DMS53 (cell line): ENCODE measurements at places on chromosomes 6 and 20.
A peak's percentile ranks its signal among the peaks of the same experiment; 100 is the strongest.

GRCh38 chr6:51675020-51675921, 412.1 kb downstream of the PKHD1 start:
- DNase-seq: peak; percentile 73

DNA sequence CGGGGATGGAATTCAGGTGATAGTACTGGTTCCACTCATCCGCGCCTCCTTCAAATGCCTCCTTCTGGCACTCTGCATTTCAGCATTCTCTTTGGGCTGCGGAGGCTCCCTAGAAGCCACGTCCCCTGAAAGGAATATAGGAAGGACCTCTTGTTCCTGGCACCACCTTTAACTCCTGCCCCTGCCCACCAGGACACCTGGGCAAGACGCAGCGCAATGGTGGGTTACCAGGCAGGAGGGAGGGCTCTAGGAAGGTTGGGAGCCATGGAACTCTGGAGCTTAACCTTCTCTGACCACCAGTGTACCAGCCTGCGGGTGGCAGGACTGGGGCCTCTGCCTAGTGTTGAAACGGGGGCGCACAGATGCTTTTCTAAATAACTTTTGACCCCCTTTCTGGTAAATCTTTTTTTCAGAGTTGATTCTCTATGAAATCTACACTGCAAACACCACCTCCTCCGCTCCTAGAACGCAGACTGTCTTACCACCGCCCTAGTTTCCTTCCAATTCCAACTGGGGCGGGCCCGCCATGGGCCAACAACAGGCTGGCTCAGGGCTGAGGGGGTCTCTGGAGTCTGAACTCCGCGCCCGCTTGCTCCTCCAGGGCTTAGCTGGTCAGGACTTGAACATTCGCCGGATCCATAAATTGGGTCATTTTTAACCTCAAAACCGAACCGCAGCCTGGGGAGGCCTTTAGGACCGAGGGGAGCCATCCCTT, 871 bp upstream of the SYNDIG1 start:
- DNase-seq: no peak

- DNase-seq: peak; percentile 66
Measured at GRCh38 chr6:160766989-160767646, 65.1 kb downstream of the PLG start.

DNA sequence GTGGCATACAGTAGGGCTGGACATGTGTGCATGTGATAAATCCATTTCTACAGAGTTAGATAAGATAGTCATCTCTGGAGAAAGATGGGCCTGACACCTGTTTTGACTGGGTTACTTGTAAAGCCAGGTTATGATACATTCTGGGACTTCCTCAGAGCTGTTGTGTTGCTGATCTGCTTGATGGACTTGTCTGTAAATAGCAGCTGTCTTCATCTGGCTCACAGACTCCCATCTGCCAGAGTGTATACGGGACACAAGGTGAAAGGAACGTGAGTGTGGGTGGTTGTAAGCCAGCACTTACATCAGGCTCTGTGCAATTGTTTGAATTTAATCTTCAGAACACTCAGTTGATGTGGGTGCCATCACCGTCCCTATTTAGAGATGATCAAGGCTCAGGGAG, 49.8 kb downstream of the ZDHHC14 start:
- no peak for DNase-seq

GRCh38 chr6:130743175-130743574, 84.0 kb upstream of the SMLR1 start:
- no peak for DNase-seq

DNA sequence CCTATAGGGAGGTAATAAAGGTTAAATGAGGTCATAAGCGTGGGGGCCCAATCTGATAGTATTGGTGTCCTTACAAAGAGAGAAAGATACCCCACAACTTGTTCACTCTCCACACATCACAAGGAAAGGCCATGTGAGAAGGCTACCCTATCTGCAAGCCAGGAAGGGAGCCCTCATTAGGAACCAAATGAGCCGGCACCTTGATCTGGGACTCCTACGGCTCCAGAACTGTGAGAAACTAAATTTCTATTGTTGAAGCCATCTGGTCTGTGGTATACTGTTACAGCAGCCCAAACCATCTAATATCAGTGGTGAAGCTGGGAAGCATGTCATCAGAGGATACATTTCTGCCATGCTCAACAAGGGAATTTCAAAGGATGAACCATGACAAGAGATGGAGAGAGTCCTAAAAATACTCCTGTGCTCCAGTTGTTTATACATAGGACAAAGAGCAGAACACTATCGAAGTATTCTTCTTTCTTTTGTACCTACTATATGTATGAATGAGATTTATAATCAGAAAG, 10.4 kb downstream of the COX7A2 start:
- DNase-seq: no peak

- no peak for DNase-seq
Measured at GRCh38 chr20:50632236-50632635, 59.1 kb downstream of the RIPOR3 start.

GRCh38 chr6:170202416-170203135, 88.3 kb downstream of the DLL1 start:
- no peak for DNase-seq

GRCh38 chr20:23122796-23123655, 36.9 kb upstream of the CD93 start:
- no peak for DNase-seq

- peak; percentile 27 for DNase-seq
Measured at GRCh38 chr6:10256113-10256690, 158.7 kb downstream of the TFAP2A start.

GRCh38 chr6:15290962-15291704, 45.3 kb downstream of the JARID2 start:
- DNase-seq: no peak

DNA sequence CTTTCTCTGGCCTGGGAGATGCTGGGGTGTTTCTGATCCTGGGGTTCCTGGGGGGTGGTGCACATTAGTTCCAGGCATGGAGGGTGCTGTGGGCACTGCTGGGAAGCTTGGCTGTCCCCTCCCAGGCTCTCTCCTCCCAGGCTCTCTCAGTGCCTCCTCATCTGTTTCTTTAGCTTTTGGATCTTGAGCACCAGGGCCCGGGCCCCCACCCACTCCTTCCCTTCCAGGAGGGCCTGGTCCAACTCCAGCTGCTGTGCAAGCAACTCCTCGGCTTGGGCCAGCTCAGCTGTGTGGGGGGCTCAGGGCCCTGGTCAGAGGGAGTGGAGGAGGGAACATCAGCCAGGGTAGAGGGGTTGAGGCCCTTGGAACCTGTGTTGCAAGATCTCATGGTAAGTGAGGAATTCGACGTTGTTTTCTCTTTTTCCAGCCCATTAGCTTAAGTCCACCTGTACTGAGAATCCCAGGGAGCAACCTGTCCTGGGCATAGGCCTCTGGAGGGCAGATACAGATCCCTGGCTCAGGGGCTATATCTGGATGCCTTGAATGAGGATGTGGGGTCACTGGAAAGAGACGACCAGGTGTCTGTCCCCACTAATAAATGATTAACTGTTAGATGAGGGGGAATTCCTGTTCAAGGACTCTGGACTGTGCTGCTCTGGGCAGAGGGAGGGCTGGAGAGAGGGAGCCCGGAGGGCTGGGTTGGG, 34.5 kb upstream of the HLA-A start:
- peak; percentile 22 for DNase-seq

DNA sequence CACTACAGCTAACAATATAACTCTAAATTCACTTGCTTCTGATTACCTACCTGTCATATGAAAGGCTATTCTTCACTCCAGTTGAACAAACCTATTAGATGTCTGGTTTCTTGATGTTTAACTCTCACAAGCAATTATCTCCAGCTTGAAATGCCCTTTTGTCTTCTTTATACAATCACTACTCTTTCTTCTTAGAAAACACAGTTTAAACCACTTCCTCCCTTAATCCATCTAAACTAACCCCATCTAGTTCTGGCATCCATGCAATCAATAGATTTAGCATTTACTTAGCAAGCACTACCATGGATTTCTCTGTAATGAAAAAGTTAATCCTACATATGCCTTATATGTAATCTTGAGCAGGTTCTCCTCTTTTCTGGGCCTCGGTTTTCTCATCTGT, 127.3 kb downstream of the ATXN1 start:
- no peak for DNase-seq

- no peak for DNase-seq
Measured at GRCh38 chr6:66051812-66052211, 344.8 kb upstream of the EYS start.

DNA sequence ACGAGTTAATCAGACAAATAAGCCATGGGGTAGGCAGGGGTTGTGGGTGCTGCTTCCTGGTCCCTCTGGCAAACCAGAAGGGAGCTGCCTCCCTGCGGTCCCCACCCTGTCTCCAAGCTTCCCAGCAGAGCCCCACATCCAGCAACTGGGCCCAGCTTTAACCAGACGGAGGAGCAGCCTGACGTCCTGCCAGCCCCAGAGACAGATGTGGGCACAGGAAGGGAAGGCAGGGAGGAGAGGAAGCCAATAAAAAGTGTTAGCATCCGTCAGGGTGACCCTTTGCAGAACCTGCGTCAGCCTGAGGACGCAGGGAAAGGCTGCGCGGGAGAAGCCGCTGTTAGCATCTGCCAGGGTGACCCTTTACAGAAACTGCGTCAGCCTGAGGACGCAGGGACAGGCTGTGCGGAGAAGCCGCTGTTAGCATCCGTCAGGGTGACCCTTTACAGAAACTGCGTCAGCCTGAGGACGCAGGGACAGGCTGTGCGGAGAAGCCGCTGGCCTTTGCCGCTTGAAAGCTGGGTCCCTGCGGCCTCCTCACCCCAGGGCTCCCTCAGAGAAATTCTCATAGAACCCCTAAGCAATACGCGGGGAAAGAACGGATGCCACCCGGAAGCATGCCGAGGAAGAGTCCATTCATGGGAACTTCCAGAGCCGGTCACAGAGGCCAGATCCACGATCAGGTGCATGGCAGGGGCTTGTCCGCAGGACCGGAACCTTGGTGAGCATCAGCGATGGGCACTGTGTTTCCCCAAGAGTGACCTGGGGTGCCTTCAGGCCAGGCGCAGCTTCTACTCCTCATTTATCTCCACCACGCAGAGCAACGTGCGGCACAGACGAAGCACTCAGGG, 15.9 kb downstream of the DLL1 start:
- no peak for DNase-seq

GRCh38 chr6:148001844-148002642, 340.6 kb upstream of the SASH1 start:
- DNase-seq: no peak

- no peak for DNase-seq
Measured at GRCh38 chr6:16040628-16040974, 88.3 kb upstream of the MYLIP start.

DNA sequence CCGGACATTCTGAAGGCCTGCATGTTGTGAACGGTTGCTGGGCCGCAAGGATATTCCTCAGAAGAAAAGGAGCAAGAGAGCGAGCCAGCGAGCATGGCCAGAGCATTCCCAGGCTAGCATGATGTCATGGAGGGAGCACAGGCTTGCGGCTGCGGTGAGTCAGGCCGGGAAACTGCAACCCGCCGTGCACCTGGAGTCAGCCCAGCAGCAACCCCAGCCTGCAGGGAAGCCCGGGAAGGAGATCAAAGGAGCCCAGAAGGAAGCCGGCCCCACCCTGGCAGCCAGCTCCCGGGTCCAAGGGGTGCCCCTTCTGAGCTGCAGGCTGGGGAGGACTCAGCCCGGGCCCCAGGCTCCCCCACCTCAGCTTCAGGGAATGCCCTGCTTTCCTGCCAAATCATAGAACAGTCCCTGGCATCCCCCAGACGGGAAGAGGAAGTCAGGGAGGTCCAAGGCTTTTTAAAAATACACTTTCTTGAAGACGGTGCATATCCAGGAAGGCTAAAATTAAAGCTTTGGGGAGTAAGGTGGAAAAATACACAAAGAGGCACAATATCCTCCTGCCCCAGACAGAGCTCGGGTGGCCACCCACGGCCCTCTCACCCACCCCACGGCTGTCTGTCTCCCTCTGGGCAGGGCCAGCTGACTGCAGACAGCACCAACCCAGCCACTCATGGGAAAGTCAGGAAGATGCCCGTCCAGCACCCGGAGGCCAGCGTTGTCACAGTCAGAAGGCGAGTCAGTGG, 53.7 kb downstream of the BMP7 start:
- peak; percentile 32 for DNase-seq

- peak; percentile 70 for DNase-seq
Measured at GRCh38 chr6:36616893-36617521, 22.8 kb downstream of the SRSF3 start.

DNA sequence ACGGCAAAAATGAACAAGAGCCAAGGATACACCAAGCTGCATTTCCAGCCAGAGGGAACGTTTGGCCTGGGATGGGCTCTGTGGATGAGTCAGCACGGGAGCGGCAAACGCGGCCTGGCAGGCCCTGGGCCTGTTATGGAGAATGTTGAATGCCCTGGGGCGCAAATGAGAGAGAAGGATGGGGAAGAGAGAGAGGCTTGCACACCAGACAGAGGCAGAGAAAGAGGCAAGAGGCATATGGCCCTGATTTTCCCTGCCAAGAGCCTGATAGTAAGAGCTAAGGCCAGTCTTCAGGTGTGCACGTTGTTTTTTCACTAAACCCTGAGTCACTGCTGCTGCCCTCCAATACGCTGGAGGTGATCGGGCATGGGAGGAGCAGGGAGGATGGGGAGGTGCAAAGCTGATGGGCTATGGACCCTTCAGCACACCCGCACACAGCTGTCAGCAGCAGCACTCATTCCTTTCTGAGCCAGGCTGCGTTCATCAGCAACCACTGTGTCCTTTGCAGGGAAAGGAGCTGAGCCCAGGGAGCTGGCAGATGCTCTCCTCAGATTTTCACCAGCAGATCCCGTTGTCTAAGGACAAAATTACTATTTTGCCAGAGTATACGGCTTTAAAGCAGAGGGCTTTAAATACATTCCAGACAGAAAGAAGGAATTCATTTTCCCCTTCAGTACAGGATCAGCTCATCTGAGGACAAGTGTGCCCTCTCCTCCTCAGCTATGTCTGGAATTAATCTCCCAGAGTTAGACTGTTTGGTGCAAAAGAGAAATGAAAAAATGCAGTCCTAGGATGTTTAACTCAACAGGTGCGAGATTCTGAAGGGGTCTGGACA, 61.7 kb upstream of the SLC22A23 start:
- peak; percentile 26 for DNase-seq

DNA sequence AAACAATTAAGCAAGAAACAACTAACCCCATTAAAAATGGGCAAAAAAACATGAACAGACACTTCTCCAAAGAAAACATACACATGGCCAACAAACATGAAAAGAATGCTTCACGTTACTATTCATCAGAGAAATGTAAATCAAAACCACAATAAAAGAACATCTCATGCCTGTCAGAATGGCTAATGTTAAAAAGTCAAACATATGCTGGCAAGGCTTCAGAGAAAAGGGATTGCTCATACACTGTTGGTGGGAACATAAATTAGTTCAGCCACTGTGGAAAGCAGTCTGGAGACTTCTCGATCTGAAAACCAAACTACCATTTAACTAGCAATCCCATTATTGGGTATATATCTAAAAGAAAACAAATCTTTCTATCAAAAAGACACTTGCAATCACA, 217.5 kb downstream of the TINAG start:
- no peak for DNase-seq

- DNase-seq: peak; percentile 70
Measured at GRCh38 chr20:19885939-19886660, 128.0 kb downstream of the RIN2 start.
